ENCODE measurements at places on chromosomes 6 and 20. TPM values are rescaled to one million over a fixed set of nuclear protein-coding genes. Genes with fewer than 3 reads are reported as not detected.

The GHRH gene
- not detected for total RNA-seq

The TBXT gene
- not detected for total RNA-seq

The GNRH2 gene
- total RNA-seq: not detected

The OR2H2 gene
- not detected for total RNA-seq

The OPN5 gene
- total RNA-seq: not detected

The C6orf163 gene
- 0.29 TPM for total RNA-seq

The ADGRB3 gene
- total RNA-seq: not detected

The PHIP gene
- 15.1 TPM for total RNA-seq

The PRSS35 gene
- total RNA-seq: 0.62 TPM

DNA sequence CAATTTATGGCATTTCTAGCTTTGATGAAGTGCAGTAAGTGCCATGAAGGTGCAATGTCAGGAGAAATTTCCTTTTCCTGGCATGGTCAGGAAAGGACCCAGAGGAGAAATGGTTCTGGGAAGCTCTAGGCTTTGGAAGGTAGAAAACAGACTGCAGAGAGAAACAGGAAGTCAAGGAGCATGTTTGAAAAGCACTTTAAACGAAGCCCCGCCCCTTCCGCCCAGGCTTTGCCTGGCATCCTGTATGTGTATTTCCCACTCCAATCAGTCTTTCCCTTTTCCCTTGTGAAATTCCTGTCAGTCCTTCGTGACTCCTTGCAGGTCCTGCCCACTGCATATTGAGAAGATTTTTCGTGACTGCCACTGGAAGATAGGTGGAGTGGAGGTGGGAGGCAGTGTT lies 320.9 kb upstream of the SASH1 start:
- H3K4me1 ChIP-seq: no peaks in the 10 kb centered on the region
- H3K27ac ChIP-seq: no peak overlapping the region
- DNase-seq: no peak
- H3K36me3 ChIP-seq: no peaks in the 10 kb centered on the region
- H3K4me3 ChIP-seq: no peak overlapping the region

GRCh38 chr6:14706378-14706929 lies 539.4 kb upstream of the JARID2 start:
- H3K4me1 ChIP-seq: peaks cover 62% of the 10 kb centered on the region
- H3K27me3 ChIP-seq: no peaks in the 10 kb centered on the region
- H3K4me3 ChIP-seq: peak overlapping the region; percentile 80
- peak; percentile 95 for DNase-seq
- no peaks in the 10 kb centered on the region for H3K36me3 ChIP-seq

DNA sequence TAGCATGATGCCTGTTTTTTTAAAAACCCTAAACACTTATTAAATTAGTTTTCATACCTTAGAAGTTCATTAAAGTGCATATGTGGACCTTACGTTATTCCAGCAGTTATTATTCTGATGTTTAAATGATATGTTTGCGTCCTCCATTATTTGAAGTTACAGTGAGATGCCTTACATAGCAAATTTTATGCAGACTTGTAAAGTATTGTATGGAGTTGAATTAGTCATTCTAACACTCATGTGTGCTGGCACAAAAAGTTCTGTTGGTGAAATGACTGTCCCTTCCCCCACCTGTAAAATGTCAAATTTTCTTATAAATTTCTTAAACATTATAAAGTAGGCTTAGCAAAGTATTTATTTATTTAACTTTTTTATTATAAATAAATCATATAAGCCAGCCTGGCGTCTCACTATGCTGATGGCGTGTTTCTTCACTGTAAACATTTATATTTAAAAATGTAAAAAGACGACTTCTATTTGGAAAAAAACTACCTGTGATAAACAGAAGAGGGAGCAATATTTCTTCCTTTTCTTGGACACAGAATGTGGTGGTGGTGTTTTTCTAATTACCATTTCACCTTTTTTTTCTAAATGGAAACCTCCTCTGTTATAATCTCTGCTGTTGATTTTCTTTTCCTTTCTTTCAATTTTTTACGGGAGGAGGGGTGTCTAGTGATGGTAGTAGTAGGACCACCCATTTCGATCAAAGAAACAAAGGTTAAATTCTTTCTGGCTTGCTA lies 155.4 kb downstream of the RFPL4B start:
- no peak overlapping the region for H3K4me3 ChIP-seq
- peaks cover 8% of the 10 kb centered on the region for H3K4me1 ChIP-seq
- DNase-seq: no peak
- H3K27me3 ChIP-seq: no peaks in the 10 kb centered on the region
- H3K36me3 ChIP-seq: no peaks in the 10 kb centered on the region
- H3K27ac ChIP-seq: no peak overlapping the region

DNA sequence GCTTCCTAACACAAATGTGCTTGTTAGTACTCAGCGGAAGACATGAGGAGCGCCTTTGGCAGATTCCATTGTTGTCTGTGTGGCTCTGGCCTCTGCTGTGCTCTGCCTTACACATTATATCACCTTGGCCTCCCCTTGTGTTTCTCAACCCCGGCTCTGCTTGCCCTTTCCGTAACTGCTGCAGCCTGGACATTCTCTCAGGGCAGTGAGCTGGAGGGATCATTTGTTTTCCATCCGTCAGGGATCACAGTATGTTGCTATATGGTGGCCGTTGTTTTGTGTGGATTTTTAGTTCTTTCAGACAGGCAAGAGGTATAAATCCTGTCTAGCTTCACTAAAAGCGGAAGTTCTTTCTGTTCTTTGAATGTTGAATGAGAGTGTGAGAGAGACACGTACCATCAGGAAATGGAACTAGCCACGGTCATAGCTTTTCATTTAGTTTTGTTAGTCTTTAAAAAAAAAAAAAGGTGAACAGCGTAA lies 175.1 kb downstream of the JARID2 start:
- H3K4me1 ChIP-seq: peaks cover 32% of the 10 kb centered on the region
- no peak overlapping the region for H3K27ac ChIP-seq
- H3K36me3 ChIP-seq: peaks cover 32% of the 10 kb centered on the region
- no peak overlapping the region for H3K4me3 ChIP-seq
- H3K27me3 ChIP-seq: no peaks in the 10 kb centered on the region

DNA sequence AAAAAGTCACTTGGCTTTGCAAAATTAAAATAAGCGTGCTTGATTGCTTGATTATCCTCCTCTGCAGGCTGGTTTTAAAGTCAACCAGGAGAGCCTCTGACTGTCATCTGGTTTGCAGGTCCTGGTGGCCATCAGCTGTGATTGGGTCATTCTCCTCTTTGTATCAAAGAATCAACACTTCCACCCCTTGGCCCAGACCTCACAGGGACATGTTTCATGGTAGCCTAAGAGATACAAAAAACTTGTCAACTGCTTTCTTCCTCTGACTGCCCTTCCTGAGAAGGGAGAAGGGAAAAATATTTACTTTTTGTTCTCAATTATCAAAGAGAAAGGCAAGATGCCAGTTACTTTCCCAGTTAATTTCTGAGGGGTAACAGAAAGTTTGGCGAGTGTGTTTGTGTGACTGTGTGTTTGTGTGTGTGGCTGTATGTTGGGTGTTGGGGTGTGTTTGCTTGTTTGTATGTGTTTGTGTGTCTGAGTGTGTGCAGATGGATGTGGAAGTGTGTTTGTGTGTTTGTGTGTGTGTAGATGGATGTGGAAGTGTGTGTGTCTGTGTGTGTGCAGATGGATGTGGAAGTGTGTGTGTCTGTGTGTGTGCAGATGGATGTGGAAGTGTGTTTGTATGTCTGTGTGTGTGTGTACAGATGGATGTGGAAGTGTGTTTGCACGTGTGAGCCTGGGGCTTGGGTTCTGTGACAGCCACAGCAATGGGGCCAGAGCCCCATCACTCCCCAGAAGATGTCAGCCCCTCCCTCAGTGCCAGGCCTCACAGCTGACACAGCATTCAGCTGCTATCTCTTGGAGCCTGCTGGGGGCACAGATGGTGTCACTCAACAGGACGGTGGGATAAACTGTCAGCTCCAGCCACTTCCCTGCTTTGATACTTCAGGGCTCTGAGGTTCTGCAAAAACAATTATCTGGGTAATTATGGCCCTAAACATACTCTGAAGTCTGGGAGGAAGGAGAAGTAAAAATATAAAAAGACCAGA lies 98.6 kb upstream of the RNF24 start:
- DNase-seq: no peak
- no peak overlapping the region for H3K4me3 ChIP-seq
- no peak overlapping the region for H3K27ac ChIP-seq

GRCh38 chr20:63639093-63639975 lies 12.4 kb upstream of the GMEB2 start:
- no peak overlapping the region for H3K27ac ChIP-seq
- no peak for DNase-seq
- peaks cover 15% of the 10 kb centered on the region for H3K4me1 ChIP-seq

GRCh38 chr20:41657655-41658054 lies 39.5 kb upstream of the CHD6 start:
- no peak overlapping the region for H3K4me3 ChIP-seq
- DNase-seq: no peak
- H3K36me3 ChIP-seq: no peaks in the 10 kb centered on the region
- peaks cover 11% of the 10 kb centered on the region for H3K27me3 ChIP-seq
- no peaks in the 10 kb centered on the region for H3K4me1 ChIP-seq

DNA sequence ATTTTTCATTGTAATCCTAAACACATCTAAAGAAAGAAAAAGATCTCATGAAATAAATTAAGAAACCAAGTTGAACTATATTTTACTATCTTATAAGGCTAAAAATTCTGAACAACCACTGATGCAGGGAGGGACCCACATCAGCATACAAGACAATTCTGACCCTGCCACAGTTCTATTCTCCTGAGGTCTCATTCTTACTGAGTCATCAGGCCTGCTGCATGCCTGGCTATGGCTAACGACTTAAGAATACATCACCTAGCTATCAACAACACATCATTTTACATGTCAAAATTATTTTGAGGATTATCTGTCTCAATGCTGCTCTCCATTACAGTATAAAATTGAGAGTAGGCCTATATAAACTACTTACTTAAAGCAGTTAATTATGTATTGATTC lies 52.9 kb downstream of the FBXL4 start:
- no peak overlapping the region for H3K27ac ChIP-seq
- no peak overlapping the region for H3K4me3 ChIP-seq
- no peak for DNase-seq
- peaks cover 5% of the 10 kb centered on the region for H3K4me1 ChIP-seq

DNA sequence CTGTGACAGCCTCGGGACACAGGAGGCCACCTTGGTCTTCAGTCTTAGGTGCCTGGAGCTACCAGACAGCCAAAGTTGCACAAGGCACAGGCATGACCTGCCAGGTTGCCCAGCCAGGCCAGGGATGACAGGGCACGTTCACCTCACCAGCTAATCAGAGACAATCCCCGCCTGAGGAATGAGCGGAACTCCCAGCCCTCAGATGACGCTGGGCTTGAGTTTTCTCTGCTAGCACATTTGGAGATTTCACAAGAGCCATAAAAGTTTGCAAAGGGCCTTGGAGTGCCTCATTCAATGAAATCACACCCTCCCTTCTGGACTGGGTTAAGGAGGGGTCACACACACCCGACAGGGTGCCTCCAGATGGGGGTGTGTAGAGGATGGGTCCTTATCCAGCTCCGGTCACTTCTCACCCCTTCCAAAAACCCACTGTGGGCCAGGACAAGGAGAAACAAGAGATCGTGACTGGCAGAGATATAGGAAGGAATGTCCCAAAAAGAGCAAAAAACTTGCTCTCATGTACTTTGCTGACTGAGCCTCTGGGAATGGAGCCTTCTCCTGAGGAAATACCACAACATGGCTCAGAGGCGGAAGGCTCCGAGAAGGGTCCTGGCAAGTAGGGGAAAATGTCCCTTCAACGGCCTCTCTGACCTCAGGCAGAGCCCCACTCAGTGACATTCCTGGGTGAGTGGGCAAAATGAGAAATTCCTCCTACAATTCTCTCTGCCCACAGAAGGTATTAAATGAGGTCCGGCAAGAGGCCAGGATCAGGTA lies 121.6 kb downstream of the ISM1 start:
- 0 out of 2 replicates have a peak, but pooled peaks cover 1% of the 10 kb centered on the region for H3K27me3 ChIP-seq
- no peaks in the 10 kb centered on the region for H3K36me3 ChIP-seq
- H3K27ac ChIP-seq: peak overlapping the region; percentile 65
- H3K4me3 ChIP-seq: no peak overlapping the region
- peak; percentile 22 for DNase-seq
- peaks cover 6% of the 10 kb centered on the region for H3K4me1 ChIP-seq

DNA sequence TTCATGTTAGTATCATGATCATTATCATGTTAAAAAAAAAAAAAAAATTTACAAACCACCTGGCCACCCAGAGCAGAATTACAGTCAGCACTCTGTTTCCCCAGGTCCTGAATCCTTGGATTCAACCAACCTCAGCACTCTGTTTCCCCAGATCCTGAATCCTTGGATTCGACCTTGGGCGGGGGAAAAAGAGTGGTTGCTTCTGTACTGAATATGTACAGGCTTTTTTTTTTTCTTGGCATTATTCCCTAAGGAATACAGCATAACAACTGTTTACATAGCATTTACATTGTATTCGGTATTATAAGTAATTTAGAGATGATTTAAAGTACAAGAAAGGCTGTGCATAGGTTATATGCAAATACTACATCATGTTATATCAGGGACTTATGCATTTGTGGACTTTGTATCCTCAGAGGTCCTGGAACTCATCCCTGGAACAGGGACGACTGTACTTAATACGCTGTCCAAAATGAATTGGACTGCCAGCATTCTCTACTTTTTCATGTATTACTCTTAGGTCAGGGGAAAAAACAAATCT lies 31.2 kb downstream of the GCNT2 start:
- DNase-seq: no peak
- no peak overlapping the region for H3K27ac ChIP-seq
- peaks cover 46% of the 10 kb centered on the region for H3K4me1 ChIP-seq
- H3K36me3 ChIP-seq: no peaks in the 10 kb centered on the region

DNA sequence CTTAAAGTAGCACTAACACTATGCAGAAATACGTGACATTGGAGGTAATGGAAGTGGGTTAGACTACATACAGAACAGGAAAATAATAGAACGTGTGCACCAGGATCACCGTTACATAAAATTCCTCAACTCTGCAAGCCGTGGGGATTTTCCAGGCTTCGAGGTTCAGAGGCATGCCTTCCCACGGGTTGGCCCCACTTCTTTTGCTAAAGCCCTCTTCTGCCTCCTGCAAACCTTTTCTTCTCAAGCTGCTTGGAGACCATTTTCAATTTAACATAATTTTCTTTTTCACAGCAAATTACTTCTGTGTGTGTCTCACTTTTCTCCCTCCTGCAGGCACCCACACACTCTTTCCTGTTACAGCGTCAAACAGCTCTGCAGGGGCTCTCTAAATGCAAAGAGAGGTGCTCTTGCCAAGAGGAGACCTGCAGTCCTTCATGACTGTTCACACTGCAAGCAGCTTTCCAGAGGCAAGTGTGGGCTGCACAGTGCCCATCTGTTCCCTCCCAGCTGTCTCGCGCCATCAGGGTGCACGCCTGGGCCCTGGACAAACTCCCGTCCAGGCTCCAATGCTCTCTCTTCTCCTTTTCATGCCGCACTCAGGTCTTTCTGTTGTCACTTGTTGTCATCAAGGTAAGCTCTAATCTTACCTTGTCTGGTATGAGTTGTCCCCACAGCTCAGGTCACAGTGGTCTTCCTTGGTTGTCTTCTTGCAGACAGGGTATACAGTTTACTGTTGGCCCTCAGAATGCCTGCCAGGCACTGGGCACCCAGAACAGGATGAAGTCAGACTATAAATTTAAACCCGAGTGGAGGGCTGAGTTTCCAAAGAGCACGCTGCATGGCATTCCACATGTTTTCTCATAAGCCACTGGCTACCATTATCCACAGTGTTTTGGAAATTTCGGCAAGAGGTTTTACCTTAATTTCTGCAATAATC lies 164.8 kb upstream of the GGTLC1 start:
- no peak for DNase-seq
- peaks cover 15% of the 10 kb centered on the region for H3K27me3 ChIP-seq
- no peak overlapping the region for H3K4me3 ChIP-seq
- no peaks in the 10 kb centered on the region for H3K4me1 ChIP-seq
- no peaks in the 10 kb centered on the region for H3K36me3 ChIP-seq

GRCh38 chr6:34349211-34349610 lies 43.3 kb downstream of the NUDT3 start:
- DNase-seq: no peak
- H3K4me1 ChIP-seq: peaks cover 36% of the 10 kb centered on the region
- H3K27ac ChIP-seq: no peak overlapping the region
- no peak overlapping the region for H3K4me3 ChIP-seq
